ENCODE measurements at places on chromosomes 3 and 15. TPM values are rescaled to one million over a fixed set of nuclear protein-coding genes. Genes with fewer than 3 reads are reported as not detected.

GRCh38 chr3:25130724-25131520 lies 297.1 kb upstream of the RARB start:
- no peak overlapping the region for H3K4me3 ChIP-seq
- H3K36me3 ChIP-seq: no peaks in the 10 kb centered on the region
- no peaks in the 10 kb centered on the region for H3K27me3 ChIP-seq
- H3K27ac ChIP-seq: no peak overlapping the region
- H3K4me1 ChIP-seq: no peaks in the 10 kb centered on the region
- no peak for DNase-seq

DNA sequence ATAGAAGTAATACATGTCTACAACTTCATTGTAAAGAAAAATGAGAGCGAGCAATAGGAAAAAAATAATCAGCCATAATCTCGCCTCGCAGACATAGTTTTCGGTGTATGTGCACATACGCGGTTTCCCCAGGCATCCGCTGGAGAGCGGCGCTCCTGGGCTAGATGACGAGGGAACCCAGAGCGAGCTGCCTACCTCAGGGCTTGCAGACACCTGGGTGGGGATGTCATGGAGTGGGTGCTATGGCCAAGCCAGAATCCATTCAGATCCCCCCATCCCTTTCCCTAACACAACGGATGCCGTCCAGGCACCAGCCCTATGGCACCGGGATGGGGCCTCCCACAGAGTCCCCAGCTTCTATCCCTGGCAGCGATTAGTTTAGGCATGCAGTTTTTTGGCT lies 4.5 kb upstream of the CFAP100 start:
- no peak overlapping the region for H3K27ac ChIP-seq
- peaks cover 34% of the 10 kb centered on the region for H3K27me3 ChIP-seq
- no peaks in the 10 kb centered on the region for H3K36me3 ChIP-seq
- H3K4me1 ChIP-seq: no peaks in the 10 kb centered on the region
- H3K4me3 ChIP-seq: no peak overlapping the region
- no peak for DNase-seq

DNA sequence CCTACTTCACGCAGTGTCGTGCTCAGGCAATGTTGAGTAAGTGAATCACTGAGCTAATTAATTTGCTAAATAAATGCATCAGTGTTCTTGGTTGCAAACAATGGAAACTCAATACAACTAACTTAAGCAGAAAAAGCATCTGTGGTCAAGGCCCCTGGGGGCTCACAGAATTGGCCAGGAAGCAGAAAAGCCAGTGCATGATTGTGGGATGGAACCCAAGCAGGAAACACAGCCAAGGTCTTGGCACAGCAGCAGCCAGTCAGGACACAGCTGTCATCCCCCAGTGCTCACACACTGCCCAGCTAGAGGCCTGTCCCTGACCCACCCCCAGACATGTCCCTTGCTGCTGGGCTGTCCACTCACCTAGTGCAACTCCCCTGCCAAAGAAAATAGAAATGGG lies 85.9 kb downstream of the AQP9 start:
- DNase-seq: no peak
- H3K27ac ChIP-seq: no peak overlapping the region
- no peak overlapping the region for H3K4me3 ChIP-seq
- H3K36me3 ChIP-seq: no peaks in the 10 kb centered on the region
- peaks cover 12% of the 10 kb centered on the region for H3K4me1 ChIP-seq

The MST1 gene
- 1.3 TPM for total RNA-seq

The RBMS3 gene
- 127 TPM for total RNA-seq

The TM4SF1 gene
- total RNA-seq: 366 TPM

The TEX55 gene
- not detected for total RNA-seq

The CRELD1 gene
- total RNA-seq: 9.4 TPM

The TRIM71 gene
- total RNA-seq: not detected
